SW480 (cell line): ENCODE measurements at places on chromosomes 7 and 10.

GRCh38 chr10:31421322-31421721 lies 102.3 kb downstream of the ZEB1 start:
- DNase-seq, result no peak

- DNase-seq, result no peak
Measured at GRCh38 chr10:34116681-34117271, 698.3 kb downstream of the PARD3 start.

DNA sequence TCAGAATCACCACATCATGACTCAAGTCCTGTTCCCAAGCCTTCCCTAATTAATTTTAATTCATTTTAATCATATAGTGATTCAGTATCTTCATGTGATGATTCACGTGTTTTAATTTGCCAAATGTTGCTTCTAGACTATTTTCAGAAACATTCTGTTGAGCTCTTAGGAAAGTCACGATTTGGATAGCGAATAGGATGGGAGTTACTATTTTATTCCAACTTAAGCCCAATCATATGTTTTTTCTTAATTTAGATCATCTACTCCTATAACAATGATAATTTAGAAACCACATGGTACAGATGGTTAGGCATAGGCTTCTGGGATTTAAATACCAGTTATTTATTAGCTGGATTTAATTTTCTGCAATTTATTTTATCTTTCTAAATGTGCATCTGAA lies 49.1 kb downstream of the RAPGEF5 start:
- DNase-seq, result no peak

- no peak for DNase-seq
Measured at GRCh38 chr7:148991536-148991935, 36.8 kb downstream of the PDIA4 start.

DNA sequence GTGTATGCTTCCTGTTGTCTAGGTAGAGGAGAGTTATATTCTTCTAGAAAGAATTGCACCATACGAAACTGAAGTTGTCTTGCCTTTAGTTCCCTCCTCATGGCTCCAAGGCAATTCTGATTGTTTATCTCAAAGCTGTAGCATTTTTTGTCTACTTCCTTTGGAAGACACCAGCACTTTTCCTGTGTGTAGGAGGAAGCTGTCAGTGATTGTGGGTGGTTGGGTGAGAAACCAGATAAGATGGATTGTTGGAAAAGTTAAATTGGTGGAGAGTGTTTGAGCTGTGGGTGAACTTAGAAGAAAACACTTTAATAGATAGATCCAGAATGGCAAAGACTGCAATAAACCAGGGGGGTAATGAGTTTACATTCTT lies 12.1 kb upstream of the CSTF2T start:
- no peak for DNase-seq

DNA sequence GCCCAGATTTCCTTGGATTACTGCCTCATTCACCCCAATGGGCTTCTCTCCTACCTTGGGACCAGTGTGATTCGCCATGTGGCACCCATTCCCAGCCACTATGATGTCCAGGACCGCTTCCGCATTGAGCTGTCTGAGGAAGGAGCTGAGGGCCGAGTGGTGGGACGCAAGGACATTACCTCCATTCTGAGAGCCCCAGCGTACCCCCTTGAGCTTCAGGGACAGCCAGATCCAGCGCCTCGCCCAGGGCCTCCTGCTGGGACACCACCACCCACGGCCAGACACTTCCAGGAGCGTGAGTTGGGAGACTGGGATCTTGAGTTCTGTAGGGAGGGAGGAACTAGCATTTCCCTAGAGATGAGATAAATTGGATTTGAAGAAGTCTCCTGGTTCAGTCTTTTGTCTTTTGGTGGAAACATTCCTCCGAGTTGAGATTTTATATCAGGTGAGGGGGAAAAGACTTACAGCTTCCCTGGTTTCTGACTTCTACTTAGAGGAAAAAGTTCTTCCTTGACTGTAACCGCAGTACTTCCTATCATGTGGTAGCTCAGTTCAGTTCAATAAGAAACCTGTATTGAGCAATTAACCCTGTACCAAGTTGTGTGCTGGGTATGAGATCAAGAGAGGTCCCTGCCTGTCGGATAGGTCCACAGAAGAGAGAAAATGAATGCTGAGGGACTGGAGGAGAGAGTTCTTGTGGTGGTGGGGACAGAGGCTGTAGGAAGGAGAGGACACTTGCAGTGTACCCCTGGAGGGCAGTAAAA lies 1.3 kb downstream of the MOSPD3 start:
- DNase-seq, result no peak

DNA sequence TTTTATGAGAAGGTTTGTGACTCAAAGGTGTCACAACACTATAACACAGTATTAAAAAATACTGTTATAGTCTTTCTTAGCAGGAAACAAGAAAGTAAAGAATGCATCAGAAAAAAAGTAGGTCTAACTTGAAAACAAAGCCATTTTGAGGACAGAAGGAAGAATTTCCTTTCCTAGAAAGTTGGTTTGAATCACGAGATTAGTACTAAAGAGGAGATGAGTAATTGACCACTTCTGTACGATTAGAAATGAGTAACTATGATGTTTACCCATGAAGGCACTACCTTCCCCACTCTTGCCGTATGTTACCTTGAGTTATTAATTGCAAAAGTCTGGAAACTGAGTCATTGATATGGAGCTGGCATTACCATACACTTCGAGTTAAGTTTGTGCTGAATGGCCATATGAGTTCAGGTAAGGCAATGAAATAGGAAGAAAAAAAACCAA lies 65.2 kb downstream of the FAM185A start:
- DNase-seq, result no peak

- DNase-seq, result no peak
Measured at GRCh38 chr7:143354376-143354775, 8.1 kb downstream of the FAM131B start.

GRCh38 chr10:4353964-4354363 lies 472.0 kb upstream of the AKR1E2 start:
- no peak for DNase-seq

DNA sequence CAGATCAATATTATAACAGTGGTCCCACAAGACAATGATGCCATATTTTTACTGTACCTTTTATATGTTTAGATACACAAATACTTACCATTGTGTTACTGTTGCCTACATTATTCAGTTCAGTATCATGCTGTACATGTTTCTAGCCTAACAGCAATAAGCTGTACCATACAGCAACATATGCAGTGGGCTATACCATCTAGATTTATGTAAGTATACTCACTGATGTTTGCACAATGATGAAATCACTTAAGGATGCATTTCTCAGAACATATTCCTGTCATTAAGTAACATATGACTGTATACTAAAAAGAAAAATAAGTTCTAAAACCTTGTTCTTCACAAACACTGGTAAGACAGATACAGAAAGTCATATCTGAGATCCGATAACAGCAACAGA lies 468.6 kb upstream of the SEMA3A start:
- no peak for DNase-seq

- DNase-seq, result peak; percentile 64
Measured at GRCh38 chr10:130127364-130128061, 8.7 kb upstream of the GLRX3 start.

DNA sequence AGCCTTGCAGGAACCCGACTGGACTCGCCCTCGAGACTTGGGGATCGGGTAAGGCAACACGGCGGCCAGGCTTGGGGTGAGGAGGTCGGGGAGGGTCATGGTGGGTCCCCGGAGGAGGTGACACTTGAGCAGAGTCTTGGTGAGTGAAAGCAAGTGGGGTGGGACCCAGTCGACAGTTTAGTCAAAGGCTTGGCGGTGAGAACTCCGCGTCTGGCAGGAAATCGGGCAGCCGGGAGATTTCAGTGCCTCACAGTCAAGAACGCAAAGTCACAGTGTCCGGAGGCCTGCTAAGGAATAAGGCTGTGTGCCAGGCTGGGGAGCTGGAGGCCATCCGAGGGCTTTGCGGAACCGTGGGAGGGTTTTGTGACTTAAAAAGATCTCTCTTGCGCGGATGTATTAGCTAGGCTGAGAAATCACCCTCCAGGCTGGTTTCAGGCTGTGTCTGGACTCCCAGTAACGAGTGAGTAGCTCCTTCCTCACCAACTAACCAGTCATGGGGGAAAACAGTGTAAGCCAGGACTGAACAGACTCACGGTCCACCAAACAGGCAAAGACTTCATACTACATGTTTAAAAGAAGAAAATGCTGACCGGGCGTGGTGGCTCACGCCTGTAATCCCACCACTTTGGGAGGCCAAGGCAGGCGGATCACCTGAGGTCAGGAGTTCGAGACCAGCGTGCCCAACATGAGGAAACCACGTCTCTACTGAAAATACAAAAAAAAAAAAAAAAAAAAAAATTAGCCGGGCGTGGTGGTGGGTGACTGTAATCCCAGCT lies 613 bp downstream of the AP5Z1 start:
- no peak for DNase-seq

- peak; percentile 41 for DNase-seq
Measured at GRCh38 chr7:171364-171904, 20.9 kb upstream of the FAM20C start.

GRCh38 chr7:151876899-151877777 lies at the start of gene PRKAG2:
TSS of gene PRKAG2 (minus strand) at chr7:151877115. CDS start at chr7:151876620, 495 bp downstream.
- DNase-seq, result peak; percentile 55

GRCh38 chr10:129774736-129775401 lies 189.2 kb downstream of the EBF3 start:
- no peak for DNase-seq

DNA sequence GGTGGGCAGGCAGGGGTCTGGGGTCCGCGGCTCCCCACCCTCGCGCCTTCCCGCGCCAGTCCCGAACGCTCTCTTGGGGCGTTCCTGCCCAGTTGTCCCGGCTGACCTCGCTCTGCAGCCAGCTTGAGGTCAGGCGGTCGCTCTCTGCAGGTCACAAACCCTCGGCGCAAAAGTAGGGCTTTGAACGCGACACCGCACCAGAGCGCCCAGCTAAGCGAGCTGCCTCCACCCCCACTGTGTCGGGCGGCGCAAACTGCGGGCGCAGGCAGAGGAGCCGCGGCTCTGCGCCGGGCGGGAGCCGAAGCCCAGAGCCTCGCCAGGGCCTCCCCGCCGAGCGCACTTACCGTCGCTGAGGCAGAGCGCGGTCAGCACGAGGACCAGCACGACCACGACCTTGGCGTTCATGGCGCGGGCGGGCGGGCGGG lies 284 bp downstream of the CXCL12 start:
- DNase-seq, result no peak

GRCh38 chr7:137388916-137389315 lies 45.4 kb upstream of the PTN start:
- DNase-seq, result no peak
